ENCODE measurements at places on chromosomes 16 and 17. TPM values are rescaled to one million over a fixed set of nuclear protein-coding genes. Genes with fewer than 3 reads are reported as not detected.
A peak's percentile ranks its signal among the peaks of the same experiment; 100 is the strongest.

DNA sequence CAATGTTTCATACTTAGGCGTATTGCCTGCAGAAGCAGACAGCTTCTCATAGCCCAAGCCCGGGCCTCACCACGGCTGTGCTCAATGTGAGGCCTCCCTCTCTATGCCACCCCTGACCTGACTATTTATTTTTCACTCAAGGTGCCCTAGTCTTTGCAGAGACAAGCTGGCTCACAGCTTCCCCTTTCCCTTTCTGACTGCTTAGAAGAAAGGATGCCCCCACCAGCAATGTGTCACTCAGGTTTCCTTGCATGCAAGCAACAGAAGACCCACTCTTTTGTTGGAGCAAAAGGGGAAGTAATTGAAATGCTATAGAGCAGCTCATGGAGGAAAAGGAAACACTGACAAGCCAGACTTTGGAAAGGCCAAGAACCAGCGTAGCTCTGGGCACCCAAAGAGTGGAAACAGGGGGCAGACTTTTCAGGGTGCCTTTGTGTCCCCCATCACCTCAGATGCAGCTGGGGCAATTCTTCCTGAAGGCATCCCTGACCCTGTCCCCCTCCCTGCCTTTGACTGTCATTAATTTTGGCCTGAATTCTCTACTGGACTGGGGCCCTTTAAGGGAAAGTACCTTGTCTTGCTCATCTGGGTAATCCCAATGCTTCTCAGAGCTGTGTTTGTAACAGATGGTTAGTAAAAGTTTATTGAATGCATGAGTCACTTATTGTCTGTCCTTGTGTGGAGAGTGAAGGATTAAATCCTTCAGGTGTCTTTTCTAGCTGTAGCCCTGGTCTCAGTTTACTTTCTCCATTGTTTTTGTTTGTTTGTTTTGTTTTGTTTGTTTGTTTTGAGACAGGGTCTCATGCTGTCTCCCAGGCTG, 17.8 kb downstream of the RGS9 start:
- peaks cover 18% of the 10 kb centered on the region for H3K4me1 ChIP-seq
- H3K27me3 ChIP-seq = no peaks in the 10 kb centered on the region
- H3K27ac ChIP-seq = peak overlapping the region; percentile 64
- no peak overlapping the region for H3K4me3 ChIP-seq
- no peaks in the 10 kb centered on the region for H3K36me3 ChIP-seq

DNA sequence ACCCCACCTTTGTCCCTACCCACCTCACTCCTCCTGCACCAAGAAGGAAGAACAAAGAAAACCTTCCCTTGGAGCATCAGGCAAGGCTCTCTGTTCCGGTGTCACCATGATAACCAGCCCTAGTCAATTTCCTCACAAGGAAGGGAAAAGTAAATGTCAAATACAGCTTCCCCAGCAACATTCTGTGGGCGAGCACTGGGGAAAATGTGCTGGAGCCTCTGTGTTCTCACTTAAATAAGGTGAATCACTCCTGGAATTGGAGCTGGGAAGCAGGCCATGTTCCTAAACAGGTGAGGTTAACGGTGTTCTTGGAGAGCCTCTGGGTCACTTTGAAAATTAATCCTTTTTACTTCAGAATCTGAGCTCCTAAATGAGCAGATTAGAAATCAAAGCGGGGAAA, 427.9 kb upstream of the ERCC4 start:
- no peak for DNase-seq
- no peak overlapping the region for H3K27ac ChIP-seq
- no peak overlapping the region for H3K4me3 ChIP-seq
- H3K36me3 ChIP-seq = no peaks in the 10 kb centered on the region

GRCh38 chr16:84660973-84661372, 12.7 kb downstream of the KLHL36 start:
- peaks cover 18% of the 10 kb centered on the region for H3K36me3 ChIP-seq
- no peaks in the 10 kb centered on the region for H3K27me3 ChIP-seq
- H3K27ac ChIP-seq = no peak overlapping the region
- DNase-seq = no peak

DNA sequence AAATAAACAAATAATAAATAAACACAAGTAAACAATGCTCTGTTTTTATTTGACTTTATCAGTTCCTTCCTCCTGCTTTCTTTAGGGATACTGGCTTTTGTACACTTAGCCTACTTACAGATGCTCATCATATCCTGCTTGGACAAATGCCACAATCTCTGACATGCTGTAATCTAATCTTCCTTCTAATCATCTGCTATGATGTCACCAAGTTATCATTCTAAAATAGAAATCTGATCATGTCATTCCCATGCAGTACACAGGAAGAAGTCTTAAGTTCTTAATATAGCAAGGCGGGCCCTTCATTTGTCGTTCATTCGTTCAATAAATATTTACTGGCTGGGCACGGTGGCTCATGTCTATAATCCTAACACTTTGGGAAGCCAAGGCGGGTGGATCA, 9.1 kb upstream of the UBB start:
- H3K36me3 ChIP-seq = no peaks in the 10 kb centered on the region
- H3K27ac ChIP-seq = no peak overlapping the region
- H3K4me1 ChIP-seq = no peaks in the 10 kb centered on the region
- H3K27me3 ChIP-seq = no peaks in the 10 kb centered on the region
- no peak overlapping the region for H3K4me3 ChIP-seq

DNA sequence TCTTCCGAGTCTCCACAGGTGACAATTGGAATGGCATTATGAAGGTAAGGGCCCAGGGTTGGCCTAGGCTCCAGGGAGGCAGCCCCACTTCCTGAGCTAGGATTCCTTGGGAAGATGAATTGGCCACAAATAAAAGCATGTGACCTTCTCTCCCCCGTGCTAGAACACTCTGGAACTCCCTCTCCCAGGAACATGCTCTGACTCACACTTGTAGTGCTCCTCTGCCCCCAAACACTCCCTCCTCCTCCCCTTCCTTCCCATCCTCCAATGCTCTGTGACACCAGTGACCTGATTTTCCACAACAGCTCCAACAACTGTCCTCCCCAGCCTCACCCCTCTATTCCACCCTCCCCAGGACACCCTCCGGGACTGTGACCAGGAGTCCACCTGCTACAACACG, 16.4 kb upstream of the ABCC3 start:
- H3K4me3 ChIP-seq = no peak overlapping the region
- H3K4me1 ChIP-seq = peaks cover 6% of the 10 kb centered on the region
- no peak for DNase-seq
- peaks cover 14% of the 10 kb centered on the region for H3K27me3 ChIP-seq
- no peaks in the 10 kb centered on the region for H3K36me3 ChIP-seq

DNA sequence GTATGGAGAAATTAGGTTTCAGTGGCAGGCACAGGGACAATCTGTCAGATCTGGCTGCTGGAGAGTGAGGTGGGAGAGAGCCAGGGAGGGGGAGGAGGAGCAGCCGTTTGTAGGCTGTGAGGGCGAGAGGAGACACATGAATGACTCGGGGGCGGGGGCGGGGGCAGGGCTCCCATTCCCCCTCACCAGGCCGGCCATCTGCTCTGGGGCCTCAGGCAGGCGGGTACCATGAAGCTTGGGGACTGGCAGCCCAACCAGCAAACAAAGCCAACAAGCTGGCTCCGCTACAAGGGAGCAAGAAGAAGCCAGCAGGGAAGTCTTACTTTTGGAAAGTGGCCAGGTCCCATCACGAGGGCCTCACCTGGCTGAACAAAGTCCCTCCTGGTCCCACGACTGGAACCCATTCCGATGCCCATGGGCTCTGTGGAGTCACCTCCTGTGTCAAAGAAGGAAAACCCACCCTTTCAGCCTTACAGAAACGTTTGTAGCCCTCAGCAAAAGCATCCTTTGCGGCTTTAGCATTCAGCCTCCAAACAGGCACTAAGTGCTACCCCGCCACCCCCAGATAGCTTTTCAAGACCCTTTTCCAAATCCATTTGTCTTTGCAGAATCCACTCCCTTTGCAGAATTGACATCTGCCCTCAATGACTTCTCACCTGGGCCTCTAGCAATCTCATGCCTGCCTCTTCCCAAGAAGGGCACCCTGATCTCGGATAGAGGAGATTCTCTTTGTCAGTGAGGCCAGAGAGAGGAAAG, 9.2 kb upstream of the SSTR2 start:
- H3K27ac ChIP-seq = no peak overlapping the region
- H3K4me1 ChIP-seq = peaks cover 32% of the 10 kb centered on the region
- DNase-seq = no peak
- no peak overlapping the region for H3K4me3 ChIP-seq

GRCh38 chr17:33015716-33016346, 24.2 kb downstream of the SPACA3 start:
- H3K36me3 ChIP-seq = no peaks in the 10 kb centered on the region
- no peaks in the 10 kb centered on the region for H3K4me1 ChIP-seq
- no peak overlapping the region for H3K4me3 ChIP-seq
- H3K27me3 ChIP-seq = peaks cover 12% of the 10 kb centered on the region

GRCh38 chr16:15952265-15952711, 2.9 kb downstream of the ABCC1 start:
- no peak for DNase-seq
- H3K4me1 ChIP-seq = peaks cover 67% of the 10 kb centered on the region
- no peak overlapping the region for H3K27ac ChIP-seq
- H3K36me3 ChIP-seq = no peaks in the 10 kb centered on the region
- H3K4me3 ChIP-seq = no peak overlapping the region

DNA sequence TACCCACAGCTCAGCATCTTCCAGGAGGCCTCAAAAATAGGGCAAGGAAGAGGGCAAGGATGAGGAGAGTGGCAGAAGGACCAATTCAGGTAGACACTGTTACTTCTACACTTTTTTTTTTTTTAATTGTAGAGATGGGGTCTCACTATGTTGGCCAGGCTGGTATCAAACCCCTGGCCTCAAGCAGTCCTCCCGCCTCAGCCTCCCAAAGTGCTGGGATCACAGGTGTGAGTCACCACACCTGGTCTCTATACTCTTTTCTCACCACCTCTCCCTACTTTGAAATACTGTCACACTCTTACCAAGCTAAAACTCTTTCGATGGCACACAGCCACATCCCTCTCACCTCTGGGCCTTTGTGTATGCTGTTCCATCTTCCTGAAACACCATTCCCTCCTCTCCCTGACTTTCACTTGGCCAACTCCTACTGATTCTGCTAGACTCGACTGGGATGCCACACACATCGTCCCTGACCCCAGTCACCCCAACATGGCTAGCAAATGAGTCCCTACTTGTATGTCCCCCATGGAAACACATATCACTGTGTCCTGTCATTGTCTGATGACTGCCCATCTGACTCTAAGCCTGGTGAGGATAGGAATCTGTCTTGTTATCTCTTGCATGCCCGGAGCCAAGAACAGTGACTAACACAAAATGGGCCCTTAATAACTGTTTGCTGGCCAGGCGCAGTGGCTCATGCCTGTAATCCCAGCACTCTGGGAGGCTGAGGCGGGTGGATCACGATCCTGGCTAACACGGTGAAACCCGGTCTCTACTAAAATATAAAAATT, 7.2 kb upstream of the SLC43A2 start:
- H3K27me3 ChIP-seq = no peaks in the 10 kb centered on the region
- H3K27ac ChIP-seq = no peak overlapping the region
- peaks cover 8% of the 10 kb centered on the region for H3K4me1 ChIP-seq
- no peaks in the 10 kb centered on the region for H3K36me3 ChIP-seq
- DNase-seq = no peak
- no peak overlapping the region for H3K4me3 ChIP-seq

The KRTAP9-8 gene
- not detected for polyA plus RNA-seq

The TMEM204 gene
- polyA plus RNA-seq = 23.9 TPM

The COX10 gene
- polyA plus RNA-seq = 30.8 TPM

The KRTAP9-4 gene
- polyA plus RNA-seq = not detected
